T1000 (cell line): ENCODE measurements at places on chromosomes 1 and 21.

- no peak for DNase-seq
Observed at GRCh38 chr1:1325288-1326074, 879 bp downstream of the CPTP start.

DNA sequence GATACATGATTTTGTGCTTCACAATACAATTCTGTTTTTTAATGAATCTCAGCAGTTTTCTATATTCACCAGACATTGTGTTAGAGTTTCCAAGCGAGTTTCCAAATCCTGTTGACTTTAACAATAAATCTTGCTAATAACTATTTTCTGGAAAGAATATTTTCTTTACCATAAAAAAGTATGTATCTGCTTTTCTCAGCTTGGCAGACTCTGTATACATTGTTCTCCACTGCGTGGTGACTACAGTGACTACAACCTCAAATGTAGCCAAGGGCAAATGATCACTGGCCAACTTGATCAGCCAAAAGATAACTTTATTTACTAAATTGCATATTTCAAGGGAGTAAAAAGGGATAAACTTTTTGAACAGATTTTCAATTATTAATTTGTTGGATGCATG is 325.9 kb upstream of the ADAMTS5 start:
- DNase-seq = no peak

GRCh38 chr1:64080941-64081562 is 122.4 kb upstream of the UBE2U start:
- DNase-seq = peak; percentile 38

DNA sequence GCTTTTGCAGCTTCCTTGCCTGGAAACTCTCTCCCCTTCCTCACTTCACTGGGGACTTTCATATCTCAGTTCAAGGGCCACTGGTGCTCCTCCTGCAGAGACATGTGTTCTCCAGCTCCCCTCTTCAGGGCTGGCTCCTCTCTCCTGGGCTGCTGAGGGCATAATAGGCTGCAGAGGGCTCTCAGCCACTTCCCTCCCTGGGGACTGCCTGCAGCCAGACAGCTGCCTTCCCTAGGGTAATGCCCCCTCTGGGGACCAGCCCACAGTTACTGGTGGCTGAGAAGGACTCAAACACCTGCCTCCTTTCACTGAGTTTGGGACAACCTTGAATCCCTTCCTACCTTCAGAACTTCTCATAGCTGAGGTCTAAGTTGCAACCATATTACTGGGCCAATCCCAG is 104.8 kb upstream of the POU3F1 start:
- no peak for DNase-seq

GRCh38 chr1:235015291-235015985 is 113.2 kb downstream of the TOMM20 start:
- DNase-seq = no peak

- no peak for DNase-seq
Observed at GRCh38 chr21:42043201-42043895, 27.8 kb upstream of the UMODL1 start.

- no peak for DNase-seq
Observed at GRCh38 chr1:33348676-33349080, 27.8 kb upstream of the A3GALT2 start.

- DNase-seq = no peak
Observed at GRCh38 chr1:52629325-52629643, 3.7 kb upstream of the SHISAL2A start.

GRCh38 chr1:152983234-152983633 is 647 bp upstream of the SPRR1A start:
- no peak for DNase-seq

GRCh38 chr21:36694031-36694515 is 4.8 kb upstream of the SIM2 start:
- DNase-seq = no peak

DNA sequence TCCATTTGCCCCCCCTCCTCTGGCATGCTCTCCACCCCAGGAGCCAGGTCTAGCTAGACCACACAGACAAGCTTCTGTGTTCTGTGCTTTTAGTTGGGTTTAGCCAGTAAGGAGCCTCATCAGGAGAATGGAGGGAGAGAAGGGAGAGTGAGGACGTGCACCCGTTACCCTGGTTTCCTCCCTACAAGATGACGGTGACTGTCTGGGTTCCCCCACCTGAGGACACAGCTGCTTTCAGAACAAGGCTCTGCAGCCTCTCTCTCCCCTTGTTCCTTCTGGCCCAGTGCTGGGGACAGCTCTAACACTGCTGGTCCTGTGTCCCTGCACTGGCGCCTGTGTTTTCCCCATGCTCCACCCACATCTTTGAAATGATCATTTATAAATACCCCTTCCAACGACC is 184.4 kb upstream of the GALNT2 start:
- DNase-seq = no peak

- no peak for DNase-seq
Observed at GRCh38 chr1:59352065-59352464, 55.2 kb downstream of the FGGY start.

DNA sequence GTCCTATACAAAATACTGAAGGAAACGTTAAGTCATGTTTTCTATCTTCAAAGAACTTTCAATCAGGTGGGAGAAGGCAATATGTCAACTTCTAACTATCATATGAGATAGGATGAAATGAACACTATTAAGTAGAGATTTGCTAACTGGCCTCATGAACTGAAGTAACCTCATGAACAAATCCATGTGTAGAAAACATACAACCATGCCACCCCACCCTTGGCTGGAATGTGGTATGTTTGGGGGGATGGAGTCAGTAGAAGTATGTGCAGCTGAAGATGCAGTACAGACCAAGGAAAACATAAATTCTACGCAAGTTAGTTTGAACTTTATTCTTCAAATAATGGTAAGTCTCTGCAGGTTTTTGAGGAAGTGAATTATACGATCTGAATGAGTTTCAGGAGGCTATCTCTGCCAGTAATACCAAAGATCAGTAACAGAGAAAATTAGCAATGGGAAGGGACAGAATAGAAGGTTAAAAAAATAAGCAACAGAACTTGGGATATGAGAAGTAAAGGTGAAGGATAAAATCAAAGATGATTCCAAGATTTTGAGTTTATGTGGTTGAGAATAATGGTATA is 4.5 kb downstream of the TRMT1L start:
- DNase-seq = no peak

GRCh38 chr1:46526013-46526690 is 25.3 kb downstream of the KNCN start:
- no peak for DNase-seq

GRCh38 chr1:11519629-11520031 is 40.7 kb downstream of the DISP3 start:
- DNase-seq = no peak

GRCh38 chr1:183093066-183093668 is 69.9 kb downstream of the LAMC1 start:
- DNase-seq = no peak

DNA sequence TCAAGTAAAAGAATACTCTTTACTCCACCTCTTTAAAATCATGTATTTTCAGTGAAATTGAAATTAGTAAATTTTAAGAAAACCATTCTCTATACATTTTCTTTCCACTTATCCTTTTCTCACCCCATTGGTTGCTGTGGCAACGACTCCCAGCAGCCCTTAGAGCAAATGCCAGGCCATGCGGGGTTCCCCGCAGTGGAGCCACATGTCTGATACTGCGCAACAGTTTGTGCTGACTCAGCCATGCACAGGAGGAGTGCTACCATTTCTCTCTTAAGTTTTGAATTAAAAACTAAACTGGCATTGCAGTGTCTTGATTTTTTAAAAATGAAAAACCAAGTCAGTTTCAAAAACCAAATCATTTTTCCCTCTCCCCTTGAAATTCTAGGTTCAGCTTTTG is 214.1 kb upstream of the L1TD1 start:
- no peak for DNase-seq

DNA sequence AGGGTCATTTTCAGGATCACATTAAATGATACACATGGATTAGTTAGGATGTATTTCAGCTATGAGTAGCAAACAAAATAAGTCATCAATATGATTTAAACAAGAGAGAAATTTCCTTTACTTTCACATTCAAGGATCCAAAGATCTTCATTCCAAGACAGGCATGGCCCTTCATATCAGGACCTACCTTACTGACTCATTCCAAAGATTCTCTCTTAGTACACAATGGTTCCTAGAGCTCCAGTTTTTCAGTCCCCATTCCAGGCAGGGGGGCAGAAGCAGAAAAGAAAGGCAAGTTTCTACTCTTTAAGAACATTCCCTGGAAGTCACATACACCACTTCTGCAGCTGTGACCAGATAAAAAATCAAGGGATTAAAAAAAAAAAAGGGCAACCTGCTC is 23.7 kb downstream of the RGS2 start:
- no peak for DNase-seq

DNA sequence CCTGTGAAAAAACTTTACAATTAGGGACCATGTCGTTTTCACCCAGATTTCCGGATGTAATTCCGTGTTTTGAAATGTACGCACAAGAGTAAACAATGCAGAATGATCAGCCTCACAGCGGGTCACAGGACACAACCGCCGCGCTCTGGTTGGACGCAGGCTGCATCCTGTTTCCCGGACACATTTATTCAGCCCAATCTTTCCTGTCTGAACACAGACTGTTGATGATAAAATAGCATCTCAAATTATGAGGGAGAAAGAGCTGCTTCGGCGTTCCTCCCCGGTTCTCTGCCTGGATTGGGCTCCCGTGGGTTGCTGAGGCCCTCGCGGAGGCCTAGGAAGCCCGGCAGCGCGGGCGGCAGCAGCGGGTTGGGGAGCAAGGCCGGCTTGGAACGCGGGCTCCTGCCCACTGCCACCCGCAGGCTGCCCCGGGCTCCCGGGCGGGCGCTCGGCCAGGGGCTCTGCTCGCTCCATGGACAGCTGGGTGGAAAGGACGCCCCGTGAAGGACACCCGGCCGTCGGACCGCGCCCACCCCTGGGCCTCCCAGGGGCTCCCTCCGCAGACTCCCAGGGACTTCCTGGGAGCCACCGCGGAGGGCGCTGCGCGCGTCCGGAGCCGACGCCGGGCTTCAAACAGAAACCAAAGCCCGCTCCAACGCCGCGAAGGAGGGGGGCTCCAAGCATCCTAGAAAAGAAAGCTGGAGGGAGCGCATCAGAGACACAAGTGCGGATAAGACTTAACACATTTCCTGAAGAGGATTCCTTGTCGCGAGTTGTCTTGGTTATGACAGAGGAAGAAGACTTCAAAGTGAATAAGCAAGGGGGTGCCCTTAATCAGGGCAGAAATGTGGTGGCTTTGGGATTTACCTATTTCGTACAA is 122.3 kb downstream of the ESRRG start:
- peak; percentile 70 for DNase-seq

GRCh38 chr1:151907363-151908139 is 1.8 kb downstream of the THEM4 start:
- no peak for DNase-seq

GRCh38 chr1:40141878-40142535 is 19.2 kb upstream of the RLF start:
- no peak for DNase-seq

- no peak for DNase-seq
Observed at GRCh38 chr1:197923038-197923437, 5.9 kb downstream of the LHX9 start.

- no peak for DNase-seq
Observed at GRCh38 chr1:205601205-205601604, 30.6 kb downstream of the ELK4 start.

- DNase-seq = no peak
Observed at GRCh38 chr1:177185209-177185608, 14.5 kb downstream of the BRINP2 start.

GRCh38 chr1:169107603-169108208 is 1.2 kb downstream of the ATP1B1 start:
- no peak for DNase-seq

GRCh38 chr1:109641861-109642260 is 14.0 kb upstream of the GSTM4 start:
- DNase-seq = no peak

GRCh38 chr1:44170281-44170823 is 28.9 kb upstream of the KLF18 start:
- DNase-seq = no peak

GRCh38 chr1:78641558-78641957 is 8.1 kb upstream of the IFI44 start:
- DNase-seq = no peak

DNA sequence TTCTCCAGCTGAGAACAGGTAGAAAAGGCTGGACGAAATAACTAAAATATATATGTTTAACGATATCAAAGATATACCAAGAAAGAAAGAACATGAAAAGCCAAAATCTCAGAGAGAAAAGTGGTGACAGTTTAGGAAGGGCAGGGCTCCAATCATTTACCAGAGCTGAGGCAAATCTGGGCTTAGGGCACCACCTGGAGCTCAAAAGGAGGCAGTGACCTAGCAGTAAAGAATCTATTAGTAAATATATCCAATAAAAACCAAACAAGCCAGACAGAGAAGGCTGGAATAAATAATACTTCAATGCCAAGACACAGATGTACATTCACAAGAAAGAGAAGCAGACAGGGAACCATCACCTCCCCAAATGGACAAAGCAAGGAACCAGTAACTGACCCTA is 43.5 kb downstream of the CHIA start:
- DNase-seq = no peak

- no peak for DNase-seq
Observed at GRCh38 chr1:245591346-245592188, 436.8 kb downstream of the KIF26B start.

GRCh38 chr1:37174876-37175275 is 140.6 kb upstream of the GRIK3 start:
- DNase-seq = no peak

- no peak for DNase-seq
Observed at GRCh38 chr1:6401673-6402072, 8.1 kb upstream of the ACOT7 start.

DNA sequence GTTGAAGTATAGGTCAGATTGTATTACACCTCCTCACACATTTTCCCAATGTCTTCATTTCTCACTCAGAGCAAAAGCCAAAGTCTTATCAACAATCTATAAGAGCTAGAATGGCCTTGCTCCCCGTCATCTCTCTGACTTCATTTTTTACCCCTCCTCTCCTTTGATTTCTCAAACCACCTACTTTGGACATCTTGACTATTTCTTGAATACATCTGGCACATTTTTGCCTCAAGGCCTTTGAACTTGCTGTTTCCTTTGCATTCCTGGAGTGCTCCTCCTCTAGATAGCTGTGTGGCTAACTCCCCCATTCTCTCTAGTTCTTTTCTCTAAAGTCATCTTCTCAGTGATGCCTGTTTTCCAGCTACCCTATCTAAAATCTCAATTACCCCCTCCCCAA is 7.2 kb upstream of the XCL2 start:
- no peak for DNase-seq

DNA sequence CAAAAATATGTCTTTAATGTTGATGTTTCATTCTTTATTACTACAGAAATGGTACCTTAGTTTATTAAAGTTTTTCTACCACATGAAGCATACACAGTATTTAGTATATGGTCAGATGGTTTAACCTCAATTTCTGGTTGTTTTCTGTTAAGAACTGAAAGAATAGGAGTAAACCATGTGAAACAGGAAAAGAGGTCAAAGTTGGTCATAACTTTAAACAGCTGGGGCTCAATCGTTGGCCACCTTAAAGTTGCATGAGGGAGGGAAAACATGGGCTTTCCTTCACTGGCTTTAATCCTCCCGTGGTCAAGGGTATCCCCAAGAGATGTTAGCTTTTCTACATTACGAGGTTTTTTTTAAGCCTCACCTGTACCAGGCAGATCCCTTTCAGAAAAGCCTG is 483.3 kb upstream of the ADAMTS5 start:
- DNase-seq = no peak

GRCh38 chr1:56788102-56788501 is 31.1 kb downstream of the FYB2 start:
- no peak for DNase-seq
